ENCODE measurements at places on chromosomes 11 and 22.
A peak's percentile ranks its signal among the peaks of the same experiment; 100 is the strongest.

DNA sequence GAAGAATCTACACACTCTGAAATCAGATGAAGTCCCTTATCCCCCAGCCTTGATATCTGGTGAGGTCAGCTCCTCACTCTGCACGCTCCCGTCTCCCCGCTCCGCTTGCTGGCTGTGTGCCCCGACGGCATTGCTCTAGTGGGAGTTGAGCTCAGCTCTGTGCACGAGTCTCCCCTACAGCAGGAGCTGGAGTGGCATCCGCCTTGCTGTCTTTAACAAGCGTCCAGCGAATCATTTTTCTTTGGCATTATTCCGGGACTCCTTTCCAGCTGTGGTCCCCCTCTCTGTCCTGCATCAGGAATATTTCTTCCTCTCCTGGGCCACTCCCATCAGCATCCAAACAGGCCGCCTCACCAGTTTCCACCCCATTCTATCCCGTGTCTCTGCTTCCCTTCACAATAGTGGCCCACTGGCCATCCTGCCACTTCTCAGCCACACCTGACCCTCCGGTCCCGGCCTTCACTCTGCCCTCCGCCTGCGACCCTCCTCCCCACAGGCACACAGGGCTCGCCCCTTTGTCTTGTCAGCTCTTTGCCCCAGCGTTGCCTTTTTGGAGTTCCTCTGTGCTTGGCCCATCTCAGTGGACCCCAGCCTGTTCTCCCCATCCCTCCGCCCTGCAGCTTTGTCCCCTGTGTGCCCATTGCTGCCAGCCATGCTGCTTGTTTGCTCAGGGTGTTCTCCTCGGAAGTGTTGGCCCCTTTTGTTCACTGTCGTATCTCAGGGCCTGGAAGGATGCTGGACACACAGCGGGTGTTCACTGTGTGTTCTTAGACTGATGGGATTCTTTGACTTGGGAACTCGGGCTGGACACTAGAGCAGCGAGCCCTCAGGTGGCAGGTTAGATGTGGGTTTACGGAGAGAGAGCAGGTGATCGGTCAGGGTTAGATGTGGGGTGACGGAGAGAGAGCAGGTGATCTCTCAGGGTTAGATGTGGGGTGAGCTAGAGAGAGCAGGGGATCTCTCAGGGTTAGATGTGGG is 441.8 kb downstream of the TBC1D22A start:
- no peak for DNase-seq

DNA sequence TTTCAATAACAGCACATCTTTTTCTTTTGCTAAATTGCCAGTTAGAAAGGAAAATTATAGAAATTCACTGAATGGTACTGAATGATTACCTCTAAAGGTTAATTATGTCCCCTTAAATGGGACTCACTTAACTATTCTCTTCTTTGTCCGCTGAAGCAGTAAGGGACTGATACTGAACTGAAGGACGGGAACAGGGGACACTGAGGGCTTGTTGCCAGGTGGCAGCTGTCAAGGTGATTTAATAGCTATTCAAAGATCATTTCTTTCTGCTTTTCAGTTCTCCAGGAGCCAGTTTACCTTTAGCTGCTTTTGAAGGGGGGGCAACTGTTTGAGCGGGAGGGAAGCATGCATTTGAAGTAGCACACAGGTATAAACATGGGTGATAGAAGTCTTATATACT is 325.4 kb upstream of the CCDC90B start:
- no peak for DNase-seq

DNA sequence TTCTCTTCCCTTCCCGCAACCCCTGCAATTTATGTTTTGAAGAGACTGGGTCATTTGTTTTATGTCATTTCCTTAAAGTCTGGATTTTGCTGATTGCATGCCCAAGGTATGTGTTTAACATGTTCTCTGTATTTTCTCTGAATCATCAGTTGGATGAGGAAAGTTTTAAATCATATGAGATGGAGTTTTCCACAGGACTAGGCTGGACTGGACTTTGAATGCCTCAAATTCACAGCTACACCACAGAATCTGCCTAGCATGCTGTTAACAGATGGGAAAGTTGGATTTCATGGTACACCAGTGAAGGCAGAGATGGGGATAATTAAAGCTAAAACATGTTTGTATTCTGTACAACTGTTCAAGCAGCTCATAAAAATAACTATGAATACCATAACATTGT is 62.6 kb downstream of the CWC15 start:
- peak; percentile 73 for DNase-seq

- no peak for DNase-seq
Measured at GRCh38 chr11:128042290-128042751, 545.0 kb downstream of the ETS1 start.

GRCh38 chr22:20552443-20553401 is 45.3 kb downstream of the MED15 start:
- DNase-seq: peak; percentile 79

GRCh38 chr11:71558996-71559395 is 6.4 kb upstream of the KRTAP5-10 start:
- no peak for DNase-seq

GRCh38 chr22:50260801-50261614 is 475 bp downstream of the MAPK12 start:
- DNase-seq: peak; percentile 86

- DNase-seq: peak; percentile 8
Measured at GRCh38 chr11:3994030-3994640, 100.5 kb upstream of the RRM1 start.
